HCEC 1CT (cell line): ENCODE measurements at places on chromosomes 12 and 14.

DNA sequence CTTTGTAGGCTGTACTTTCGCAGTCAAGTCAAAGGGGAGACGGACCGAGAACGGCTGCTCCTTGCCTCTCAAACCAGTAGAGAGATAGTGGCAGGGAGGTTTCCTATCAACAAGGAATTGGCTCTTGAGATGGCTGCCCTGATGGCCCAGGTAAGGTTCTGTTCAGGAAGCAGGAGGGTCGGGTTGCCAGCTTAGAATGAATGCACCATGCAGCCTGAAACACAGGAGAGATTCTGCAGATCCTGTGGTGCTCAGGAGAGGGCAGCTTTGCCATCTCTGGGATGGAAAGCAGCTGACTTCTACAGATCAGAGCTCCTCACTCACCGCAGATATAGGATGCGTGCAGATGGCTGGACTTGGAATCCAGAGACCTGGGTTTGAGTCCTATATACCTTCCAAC, 18.0 kb downstream of the PIGH start:
- no peak for DNase-seq

DNA sequence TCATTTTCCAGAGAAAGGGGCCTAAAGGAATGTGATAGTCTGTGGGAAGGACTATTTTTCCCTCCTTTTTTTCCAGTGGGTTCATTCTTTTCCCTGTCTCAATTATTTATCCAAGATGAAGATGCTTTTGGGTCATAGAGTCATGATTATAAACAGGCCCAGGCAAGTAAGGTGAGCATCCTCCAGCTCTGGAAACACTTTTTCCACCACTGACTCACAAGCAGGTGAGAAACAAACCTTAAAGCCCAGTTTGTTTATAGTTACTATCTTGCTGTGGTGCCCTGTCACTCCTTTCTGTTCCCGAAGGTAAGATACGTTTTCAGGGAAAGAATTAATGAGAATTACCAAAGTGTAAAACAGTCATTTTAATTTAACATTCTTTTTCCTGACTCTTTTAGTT, 107.7 kb upstream of the IFNG-AS1 start:
- DNase-seq = no peak

- no peak for DNase-seq
Measured at GRCh38 chr12:123502163-123502704, 31.3 kb downstream of the RILPL1 start.

DNA sequence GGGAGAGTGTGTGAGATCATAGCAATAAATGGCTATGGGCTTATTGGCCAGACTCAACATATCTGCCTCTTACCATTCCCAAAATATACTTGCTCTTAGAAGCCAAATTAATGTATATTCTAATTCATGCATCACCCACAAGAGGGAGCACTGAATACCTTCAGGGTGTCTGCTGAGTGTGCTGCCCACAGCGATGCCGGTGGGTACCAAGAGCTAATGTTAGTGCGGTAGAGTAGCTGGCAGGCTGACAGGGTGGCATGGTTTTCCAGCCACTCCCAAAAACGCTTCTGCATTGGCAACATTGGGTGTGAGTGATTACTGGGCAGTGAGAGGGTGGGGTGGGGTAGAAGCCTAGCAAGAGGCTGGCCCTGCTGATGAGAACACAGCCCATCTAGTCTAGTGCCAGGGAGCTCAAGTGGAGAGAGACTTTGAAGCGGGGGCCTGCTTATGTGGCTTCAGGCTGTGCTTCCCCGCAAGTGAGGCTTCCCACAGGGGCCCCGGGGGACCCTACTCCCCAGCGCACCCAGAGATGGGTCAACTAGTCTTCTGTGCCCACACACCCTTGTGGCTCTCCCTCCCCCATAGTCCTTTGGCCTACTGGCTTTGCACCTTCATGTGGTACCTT, 9.2 kb upstream of the PLEKHD1 start:
- no peak for DNase-seq

DNA sequence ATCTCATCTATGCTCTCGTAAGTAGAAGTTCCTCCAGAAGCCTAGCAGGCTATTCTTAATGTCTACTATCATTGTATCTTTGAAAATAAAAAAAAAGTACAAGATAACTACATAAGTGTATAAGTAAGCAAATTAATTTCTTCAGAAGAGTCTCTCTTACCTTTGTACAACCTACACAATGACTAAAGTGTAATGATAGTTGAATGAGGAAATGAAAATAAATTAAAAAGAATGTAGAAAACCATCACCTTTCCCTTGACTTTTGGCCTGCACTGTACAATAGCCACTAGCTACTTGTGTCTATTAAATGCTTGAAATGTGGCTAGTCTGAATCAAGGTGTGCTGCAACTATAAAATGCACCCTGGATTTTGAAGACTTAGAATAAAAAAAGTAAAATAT, 229.9 kb upstream of the FOXN3 start:
- no peak for DNase-seq

- no peak for DNase-seq
Measured at GRCh38 chr12:75974323-75975187, 57.0 kb downstream of the PHLDA1 start.

- DNase-seq = no peak
Measured at GRCh38 chr14:35368583-35369392, 35.8 kb downstream of the NFKBIA start.

DNA sequence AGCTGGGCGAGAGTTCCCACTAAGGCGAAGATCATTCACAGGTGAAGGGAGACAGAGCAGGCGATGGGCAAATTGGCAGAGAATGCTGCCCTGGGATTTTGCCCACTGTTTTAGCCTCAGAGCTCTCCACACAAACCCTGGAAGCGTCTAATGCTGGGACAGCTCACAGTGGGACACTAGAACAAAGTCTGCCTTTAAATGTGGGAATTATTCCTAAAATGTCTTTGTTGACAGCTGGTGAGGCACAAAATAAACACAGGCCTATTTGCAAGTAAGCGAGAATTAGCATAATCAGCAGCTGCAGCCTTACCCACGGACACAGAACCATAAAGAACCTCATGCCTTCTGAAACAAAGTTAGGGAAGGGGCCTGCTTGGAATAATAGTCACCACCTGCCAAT, 824.5 kb downstream of the AACS start:
- DNase-seq = no peak

DNA sequence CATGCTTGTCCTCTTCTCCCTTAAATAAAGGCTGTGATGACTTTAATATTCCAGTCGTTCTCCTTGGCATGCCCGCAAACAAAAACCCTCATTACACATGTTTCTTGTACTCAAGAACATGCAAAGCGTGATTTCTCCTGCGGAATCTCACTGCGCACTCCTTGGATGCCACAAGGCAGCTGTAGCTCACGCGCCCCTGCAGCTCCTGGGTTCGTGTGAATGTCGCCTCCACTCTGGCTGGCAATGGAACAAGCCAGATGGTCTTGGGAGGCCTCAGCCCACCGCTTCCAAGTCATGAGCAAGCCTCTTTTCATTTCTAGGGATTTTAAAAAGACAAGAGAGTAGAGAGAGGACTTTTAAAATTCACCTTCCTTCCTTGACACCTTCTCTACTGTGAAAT, 403.8 kb downstream of the PCNX1 start:
- DNase-seq = no peak

DNA sequence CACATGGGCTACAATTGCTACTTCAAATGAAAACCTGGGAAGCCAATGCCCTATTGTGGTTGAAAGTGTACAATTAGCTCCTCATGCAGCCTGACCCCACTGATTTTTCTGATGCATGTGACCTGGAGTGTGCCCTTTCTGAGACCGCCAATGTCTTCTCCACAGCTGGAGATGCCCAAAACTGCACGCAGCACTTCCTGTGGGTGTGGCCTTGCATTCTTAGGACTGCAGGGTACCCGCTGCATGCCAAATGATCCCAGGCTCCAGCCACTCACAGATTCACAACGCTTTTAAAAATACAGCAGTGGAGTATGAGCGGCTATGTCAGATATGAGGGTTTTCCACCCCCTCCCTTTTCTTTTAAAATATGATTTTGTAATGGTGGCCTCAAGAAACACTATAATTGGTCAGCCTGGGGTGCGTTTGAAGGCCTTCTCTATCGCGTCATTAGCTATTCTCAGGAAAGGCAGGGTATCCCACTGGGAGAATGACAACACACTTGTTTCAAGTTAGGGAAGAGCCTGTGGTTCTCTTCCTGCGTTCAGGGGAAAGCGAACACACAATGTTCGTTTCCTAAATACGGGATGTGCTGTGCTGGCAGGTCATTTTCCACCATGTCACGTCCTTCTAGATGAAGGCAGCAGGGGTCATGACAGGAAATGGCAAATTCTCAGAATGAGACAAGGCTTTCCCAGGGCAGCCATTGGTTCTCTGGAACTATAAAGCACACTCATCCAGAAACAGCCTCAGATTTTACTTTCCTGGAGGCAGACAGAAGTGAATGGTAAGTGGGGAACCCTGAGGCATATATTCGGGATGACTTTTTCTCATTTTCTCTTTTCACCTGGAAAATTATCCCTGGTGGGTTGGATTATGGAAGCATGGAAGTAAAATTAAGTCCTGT, at the start of gene APOLD1:
TSS of gene APOLD1 (plus strand) at position 749 of the 904 bp plus-strand sequence. CDS start at position 782, 33 bp downstream.
- DNase-seq = no peak

DNA sequence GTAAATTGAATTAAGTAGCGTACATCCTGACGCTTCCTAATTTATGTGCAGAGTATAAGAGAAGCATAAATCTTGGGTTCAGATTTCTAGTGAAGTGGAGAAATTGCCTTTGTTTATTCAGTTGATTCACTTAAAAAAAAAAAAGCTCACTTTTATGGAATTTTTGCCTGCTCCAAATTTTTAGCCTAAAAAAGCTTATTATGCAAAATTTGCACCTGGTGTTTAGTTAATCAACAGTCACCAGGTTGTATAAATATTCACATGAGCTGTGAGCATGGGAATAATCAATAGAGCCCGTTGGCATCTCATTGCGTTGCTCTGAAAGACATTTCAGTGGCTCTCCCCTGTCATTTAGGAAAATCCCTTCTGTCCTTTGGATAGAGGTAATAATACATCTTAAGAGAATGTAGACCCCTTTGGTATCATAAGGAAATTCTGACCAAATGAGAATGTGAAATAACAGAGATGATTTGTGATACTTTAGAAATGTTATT, 132.4 kb downstream of the SRGAP1 start:
- no peak for DNase-seq

DNA sequence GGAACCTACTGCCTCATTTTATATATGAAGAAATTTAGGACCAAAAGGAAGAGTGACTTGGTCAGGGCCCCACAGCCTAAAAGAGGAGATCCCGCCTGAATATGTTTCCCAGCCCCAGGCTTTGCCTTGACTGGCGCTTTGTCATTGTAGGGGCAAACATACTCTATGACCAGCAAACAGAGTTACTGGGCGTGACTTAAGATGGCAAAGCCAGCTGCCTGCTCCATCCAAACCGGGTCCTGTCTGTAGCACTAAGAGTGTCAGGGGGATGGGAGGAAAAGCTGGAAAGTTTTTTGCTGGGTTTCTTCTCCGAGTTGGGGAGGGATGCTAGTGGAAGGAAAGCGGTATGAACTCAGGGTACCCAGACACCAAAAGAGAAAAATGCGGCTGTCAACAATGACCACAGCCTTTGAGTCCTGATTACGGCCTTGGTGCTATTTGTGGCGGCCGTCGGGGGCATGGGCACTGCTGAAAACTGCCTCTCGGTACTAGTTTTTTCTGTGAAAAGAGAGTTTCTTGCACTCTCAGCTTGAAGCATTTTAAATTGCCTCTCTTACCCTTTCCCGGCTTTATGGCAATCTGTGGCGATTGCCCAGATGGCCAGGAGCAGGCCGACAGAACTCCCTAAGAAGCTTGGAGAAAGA, 82.7 kb downstream of the PRIMA1 start:
- DNase-seq = no peak

DNA sequence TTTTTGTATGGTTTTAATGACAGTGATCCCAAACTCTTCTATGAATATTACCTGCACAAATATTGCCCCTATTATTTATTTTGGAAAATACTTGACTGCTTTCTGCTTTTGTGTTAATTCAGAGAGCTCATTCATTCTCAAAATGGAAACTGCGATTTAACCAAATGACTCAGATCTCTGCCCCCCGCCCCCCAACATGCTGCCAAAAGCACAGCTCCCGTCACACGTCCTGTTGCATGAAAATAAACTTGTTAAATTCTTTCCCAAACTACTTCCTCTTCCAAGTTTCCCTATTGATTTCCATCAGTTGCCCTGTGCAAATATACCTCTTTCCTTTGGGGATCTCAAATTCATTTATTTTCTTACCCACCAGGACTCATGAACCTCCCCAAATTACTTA, 18.0 kb upstream of the NRDE2 start:
- DNase-seq = no peak
